ENCODE measurements at places on chromosomes 6 and 20.

- no peak for DNase-seq
These were observed 119.6 kb downstream of the TFAP2C start for GRCh38 chr20:56748476-56749377.

GRCh38 chr6:33996120-33996475 lies 149.8 kb downstream of the GRM4 start:
- no peak for DNase-seq

DNA sequence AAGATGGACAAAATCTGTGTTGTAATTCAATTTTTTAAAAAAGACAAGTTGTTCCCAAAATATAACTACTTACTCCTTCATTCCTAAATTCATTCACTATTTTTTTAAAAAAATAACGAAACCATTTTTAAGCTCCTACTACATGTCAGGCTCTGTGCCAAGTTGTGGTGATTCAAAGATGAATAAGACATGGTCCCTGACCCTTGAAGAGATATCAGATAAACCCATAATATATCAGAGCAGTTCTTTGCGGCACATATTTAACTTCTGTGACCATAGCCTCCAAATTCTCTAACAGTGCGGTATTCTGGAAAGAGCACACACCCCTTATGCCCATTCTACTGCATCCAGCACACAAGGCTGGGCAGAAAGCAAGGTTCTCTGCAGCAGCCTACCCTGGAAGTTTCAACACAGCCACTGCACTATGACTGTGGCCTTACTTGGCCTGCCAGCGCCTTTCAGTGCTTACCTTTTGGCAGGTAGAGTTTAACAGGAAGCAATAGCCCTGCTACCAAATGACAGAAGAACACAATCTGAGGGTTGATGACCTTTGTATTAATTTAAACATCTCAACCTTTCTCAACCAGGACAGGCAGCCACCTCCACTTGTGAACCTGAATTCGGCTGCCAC lies 406.5 kb downstream of the BTBD9 start:
- no peak for DNase-seq

- no peak for DNase-seq
These were observed 4.5 kb downstream of the ATXN1 start for GRCh38 chr6:16756660-16757255.

All from stimulated activated CD4-positive, alpha-beta T cell treated with anti-CD3 and anti-CD28 coated beads, Interleukin-1b, Interleukin-23, amount 100 ng/mL, for 24 hours (primary cell).